ENCODE measurements at places on chromosomes 11 and 22. TPM values are rescaled to one million over a fixed set of nuclear protein-coding genes. Genes with fewer than 3 reads are reported as not detected.

- no peak for DNase-seq
Observed at GRCh38 chr11:107819361-107820014, 39.1 kb downstream of the SLC35F2 start.

GRCh38 chr11:62879235-62879978 is 1.3 kb upstream of the SLC3A2 start:
- DNase-seq, result no peak

- no peak for DNase-seq
Observed at GRCh38 chr22:38513063-38513462, 7.0 kb upstream of the DDX17 start.

PCF11 gene
- total RNA-seq, result 102 TPM

DNA sequence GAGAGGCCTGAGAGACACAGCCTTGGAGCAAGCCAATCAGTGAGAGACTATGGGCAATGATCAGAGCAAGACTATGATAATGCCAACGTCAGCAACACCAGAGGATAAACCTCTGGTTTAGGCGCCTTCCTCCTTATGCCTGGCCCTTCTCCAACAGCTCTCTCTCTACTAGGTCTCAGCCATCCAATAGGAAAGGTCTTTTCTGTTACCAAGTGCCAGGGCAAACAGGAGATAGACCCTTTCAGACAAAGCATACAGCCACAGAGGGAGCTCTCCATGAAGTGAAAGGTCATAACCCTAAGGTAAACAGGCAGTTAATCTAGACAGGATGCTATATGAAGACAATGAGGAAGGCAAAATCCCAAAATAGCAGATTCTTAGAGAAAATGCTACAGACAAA is 9.5 kb downstream of the STK33 start:
- no peak for DNase-seq

C11orf16 gene
- total RNA-seq, result not detected

GRCh38 chr11:107961480-107961879 is 33.2 kb downstream of the RAB39A start:
- DNase-seq, result no peak

- no peak for DNase-seq
Observed at GRCh38 chr11:70487756-70488155, 89.4 kb downstream of the CTTN start.

- DNase-seq, result no peak
Observed at GRCh38 chr11:3042496-3043314, 14.5 kb downstream of the CARS1 start.

TRIM34 gene
- 6.9 TPM for total RNA-seq

- DNase-seq, result no peak
Observed at GRCh38 chr22:27621486-27622070, 180.0 kb downstream of the MN1 start.

DNA sequence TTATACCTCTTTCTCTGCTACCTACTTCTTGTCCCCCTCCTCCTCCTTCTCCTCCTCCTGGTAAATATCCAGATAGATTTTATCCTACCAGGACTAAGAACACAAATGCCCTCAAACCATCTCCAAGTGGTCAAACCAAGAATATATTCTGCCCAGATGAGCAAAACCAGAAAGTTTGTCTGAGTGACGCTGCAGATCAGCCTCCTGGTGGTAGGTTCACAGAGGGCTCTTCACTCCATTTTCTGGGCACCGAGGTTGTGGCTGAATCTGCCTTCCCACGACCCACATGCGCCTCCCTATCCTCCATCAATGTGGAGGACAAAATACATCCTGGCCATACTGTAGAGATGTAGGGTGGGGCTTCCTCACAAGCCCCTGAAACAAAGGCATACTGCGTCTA is 543.6 kb downstream of the MN1 start:
- no peak for DNase-seq

DNA sequence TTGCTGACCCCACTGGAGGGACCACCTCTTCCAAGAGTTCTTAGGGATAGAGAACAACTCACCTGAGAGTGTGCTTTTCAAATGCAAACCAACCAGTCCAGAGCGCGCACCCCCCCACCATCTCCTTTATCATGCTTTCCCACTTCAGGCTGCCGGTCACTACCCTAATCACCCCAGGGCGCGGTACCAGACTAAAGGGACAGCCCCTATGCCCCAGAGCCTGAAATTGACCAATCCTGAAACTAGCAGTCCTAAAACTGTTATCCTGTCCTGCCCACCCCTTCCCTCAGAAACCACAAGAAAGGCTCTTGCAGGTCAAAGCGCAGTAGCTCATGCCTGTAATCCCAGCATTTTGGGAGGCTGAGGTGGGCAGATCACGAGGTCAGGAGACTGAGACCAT is 37.0 kb downstream of the NEAT1 start:
- DNase-seq, result no peak

- DNase-seq, result no peak
Observed at GRCh38 chr11:118619444-118620197, 12.2 kb downstream of the PHLDB1 start.

- no peak for DNase-seq
Observed at GRCh38 chr11:125262194-125262829, 97.8 kb downstream of the PKNOX2 start.

- no peak for DNase-seq
Observed at GRCh38 chr22:47270463-47271135, 508.1 kb downstream of the TBC1D22A start.

DNA sequence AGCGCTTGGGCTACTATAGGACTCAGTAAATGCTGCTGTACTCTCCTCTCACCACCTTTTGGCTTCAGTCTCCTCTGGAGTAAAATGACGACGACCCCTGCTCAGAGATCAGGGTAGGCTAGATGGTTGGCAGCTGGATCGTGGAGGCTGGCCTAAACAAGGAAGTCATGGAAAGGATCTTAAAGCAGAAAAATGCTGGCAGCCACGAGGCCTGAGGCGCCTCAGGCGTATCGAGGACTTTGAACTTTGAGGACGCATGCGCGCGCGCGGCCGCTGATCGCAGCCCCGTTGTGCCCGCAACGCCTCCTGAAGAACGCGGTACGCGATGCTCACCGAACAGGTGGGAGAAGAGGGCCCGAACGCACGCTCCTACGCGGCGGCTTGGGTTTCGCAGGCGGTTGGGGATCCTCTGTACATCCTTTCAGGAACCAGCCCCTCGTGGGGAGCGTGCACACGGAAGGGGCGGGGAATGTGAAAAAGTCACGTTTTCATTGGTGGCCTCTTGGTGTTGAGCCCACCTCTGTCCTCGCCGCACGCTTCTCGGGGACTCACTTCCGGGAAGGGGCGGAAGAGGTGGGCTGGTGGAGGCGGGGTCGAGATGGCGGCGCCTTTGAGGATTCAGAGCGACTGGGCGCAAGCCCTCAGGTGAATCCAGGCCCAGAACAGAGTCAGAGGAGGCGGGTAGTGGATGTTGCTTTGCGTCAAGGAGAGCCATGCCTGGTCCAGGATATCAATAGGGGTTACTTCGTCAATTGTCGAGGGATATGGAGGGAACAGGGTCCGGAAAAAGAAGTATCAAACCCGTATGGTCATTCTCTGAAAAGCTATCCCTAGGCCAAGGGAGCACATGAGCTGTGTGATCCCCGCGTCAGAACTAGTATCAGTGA is at the start of the genes COA4 and PAAF1:
TSS of gene COA4 (minus strand) at position 423 of the 887 bp plus-strand sequence. CDS start 3,468 bp downstream, outside the sequence.
TSS of gene PAAF1 (plus strand) at position 576 of the 887 bp plus-strand sequence. CDS start at position 599, 23 bp downstream.
- DNase-seq, result peak; percentile 94

- DNase-seq, result no peak
Observed at GRCh38 chr22:40853333-40853732, 3.1 kb downstream of the ST13 start.

DNA sequence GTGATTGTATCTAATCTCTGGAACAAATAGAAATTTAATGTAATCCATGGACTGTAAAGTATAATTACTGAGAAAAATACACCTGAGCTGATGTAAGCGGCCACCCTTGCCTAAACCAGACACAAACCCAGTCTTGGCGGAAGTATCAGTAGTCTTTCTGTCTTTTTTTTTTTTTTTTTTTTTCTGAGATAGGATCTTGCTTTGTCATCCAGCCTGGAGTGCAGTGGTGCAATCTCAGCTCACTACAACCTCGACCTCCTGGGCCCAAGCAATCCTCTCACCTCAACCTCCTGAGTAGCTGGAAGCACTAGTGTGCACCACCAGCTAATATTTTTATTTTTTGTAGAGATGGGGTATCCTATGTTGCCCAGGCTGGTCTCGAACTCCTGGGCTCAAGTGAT is 5.5 kb upstream of the CXCR5 start:
- DNase-seq, result no peak

HRAS gene
- 53.5 TPM for total RNA-seq

DNA sequence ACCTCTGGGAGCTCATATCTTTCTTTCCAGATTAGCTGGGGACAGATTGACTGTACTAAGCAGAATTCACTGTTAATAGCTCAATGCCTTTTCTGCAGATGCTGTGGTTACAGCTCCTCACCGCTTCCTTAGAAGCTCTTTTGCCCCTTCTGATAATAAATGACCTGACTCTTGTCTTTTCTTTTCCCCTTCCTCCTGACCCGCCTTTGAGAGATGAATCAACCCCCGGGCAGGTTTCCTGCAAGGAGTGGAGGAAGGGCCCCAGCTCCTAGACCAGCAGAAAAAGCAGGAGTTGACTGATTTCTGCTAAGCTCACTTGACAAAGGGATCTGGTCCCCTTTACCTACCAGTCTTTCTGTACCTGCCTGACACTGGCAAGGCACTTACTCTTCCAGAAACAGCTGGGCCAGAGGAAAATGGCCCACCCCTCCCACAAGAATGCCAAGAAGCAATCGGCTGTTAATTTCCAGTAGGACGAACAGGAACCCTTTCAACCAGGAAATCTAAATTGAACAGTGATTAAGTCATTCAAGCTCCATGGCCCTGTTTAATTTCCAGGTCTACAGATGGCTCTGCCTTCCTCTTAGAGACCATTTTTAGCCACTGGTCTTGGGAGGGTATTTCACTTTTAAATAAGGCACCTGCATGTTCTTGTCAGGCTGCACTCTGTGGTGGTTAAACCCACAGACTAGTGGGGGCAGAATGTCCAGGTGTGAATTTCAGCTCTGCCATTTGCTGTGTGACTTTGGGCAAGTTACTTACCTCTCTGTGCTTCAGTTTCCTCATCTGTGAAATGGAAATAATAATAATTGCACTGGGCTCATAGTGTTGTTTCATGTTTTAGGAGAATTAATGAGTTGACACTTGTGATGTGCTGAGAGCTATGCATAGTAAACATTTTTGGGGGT is 67.5 kb downstream of the PRR5L start:
- no peak for DNase-seq

CD3D gene
- 13.8 TPM for total RNA-seq

- DNase-seq, result no peak
Observed at GRCh38 chr22:30782613-30783012, 87.9 kb downstream of the OSBP2 start.

GRCh38 chr11:119470317-119471291 is 47.6 kb upstream of the THY1 start:
- DNase-seq, result peak; percentile 80

NLRP6 gene
- 0.49 TPM for total RNA-seq

DNA sequence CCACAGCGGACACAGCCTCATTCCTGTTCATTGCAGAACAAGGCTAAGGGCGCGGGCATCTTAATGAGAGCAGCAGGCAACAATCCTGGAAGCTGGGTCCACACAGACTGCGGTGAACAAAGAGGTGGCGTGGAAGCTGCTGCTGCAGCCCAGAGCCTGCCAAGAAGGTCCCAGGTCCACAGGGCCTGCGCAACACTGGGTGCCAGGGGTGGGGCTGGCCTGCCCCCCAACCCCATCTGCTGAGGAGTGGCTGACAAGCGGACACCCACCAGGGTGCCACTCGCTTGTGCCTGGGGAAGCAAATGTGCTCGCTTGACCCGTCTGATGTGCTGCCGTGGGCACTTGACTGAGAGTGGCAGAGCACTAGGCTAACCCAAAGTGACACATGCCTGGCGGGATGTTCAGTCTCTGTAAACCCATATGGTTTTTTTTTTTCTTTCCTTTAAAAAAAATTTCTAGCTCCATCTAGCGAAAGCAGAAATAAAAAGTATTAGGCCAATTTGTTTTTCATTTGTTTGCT is 83.2 kb upstream of the PITPNB start:
- DNase-seq, result no peak

- DNase-seq, result no peak
Observed at GRCh38 chr11:1052133-1053011, 15.9 kb upstream of the MUC6 start.

DNA sequence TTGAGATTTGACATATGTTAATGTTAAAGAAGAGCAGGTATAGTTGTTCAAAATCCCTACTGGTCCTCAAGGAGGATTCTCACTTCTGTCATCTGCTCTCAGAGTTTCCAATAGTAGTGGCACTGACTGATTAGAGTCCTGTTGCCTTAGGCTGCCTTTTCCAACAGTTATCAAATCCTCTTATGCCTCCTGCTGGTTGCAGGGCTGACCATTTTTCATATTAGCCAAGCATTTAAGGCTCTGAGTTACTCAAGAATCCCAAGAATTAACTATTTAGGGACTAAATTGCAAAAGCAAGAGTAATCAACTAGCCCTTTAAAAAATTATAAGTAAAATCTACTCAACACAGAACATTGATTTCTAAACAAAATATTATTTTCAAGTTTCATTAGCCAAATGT is 212.0 kb upstream of the CHORDC1 start:
- no peak for DNase-seq

GRCh38 chr22:33605221-33605620 is 315.1 kb downstream of the LARGE1 start:
- no peak for DNase-seq

DNA sequence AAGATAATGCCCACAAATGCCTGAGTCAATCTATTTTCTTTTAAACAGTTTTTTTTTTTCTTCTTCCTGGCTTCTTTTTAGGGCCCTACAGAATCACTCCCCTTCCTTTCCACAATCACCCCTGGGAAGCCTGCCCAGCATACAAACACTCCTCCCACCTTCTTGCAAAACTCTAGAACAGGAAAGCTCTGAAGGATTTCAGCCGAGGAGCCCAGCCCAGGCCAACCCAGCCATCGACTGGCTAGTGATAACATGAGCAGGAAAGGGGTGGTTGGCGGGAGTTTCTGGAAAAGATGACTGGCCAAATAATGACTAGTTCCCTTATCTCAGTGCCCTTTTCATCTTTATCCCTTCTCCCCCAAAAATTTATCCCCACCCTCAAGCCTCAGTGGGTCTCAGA is 68.2 kb downstream of the USP35 start:
- peak; percentile 91 for DNase-seq

DNA sequence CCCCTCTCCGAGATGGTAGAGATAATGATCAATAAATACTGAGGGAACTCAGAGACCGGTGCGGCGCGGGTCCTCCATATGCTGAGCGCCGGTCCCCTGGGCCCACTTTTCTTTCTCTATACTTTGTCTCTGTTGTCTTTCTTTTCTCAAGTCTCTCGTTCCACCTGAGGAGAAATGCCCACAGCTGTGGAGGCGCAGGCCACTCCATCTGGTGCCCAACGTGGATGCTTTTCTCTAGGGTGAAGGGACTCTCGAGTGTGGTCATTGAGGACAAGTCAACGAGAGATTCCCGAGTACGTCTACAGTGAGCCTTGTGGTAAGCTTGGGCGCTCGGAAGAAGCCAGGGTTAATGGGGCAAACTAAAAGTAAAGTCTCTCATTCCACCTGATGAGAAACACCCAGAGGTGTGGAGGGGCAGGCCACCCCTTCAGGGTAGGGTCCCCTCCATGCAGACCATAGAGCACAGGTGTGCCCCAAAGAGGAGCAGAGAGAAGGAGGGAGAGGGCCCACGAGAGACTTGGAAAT is 43.2 kb downstream of the IGLL1 start:
- DNase-seq, result no peak

GRCh38 chr11:118435290-118435892 is 901 bp upstream of the KMT2A start:
- DNase-seq, result no peak

Data from vagina (tissue), 2 donors.